ENCODE measurements at places on chromosomes 1 and 21. TPM values are rescaled to one million over a fixed set of nuclear protein-coding genes. Genes with fewer than 3 reads are reported as not detected.
A peak's percentile ranks its signal among the peaks of the same experiment; 100 is the strongest.

The IL19 gene
- total RNA-seq, result 25.9 TPM

The FCGR2B gene
- total RNA-seq, result 0.58 TPM

DNA sequence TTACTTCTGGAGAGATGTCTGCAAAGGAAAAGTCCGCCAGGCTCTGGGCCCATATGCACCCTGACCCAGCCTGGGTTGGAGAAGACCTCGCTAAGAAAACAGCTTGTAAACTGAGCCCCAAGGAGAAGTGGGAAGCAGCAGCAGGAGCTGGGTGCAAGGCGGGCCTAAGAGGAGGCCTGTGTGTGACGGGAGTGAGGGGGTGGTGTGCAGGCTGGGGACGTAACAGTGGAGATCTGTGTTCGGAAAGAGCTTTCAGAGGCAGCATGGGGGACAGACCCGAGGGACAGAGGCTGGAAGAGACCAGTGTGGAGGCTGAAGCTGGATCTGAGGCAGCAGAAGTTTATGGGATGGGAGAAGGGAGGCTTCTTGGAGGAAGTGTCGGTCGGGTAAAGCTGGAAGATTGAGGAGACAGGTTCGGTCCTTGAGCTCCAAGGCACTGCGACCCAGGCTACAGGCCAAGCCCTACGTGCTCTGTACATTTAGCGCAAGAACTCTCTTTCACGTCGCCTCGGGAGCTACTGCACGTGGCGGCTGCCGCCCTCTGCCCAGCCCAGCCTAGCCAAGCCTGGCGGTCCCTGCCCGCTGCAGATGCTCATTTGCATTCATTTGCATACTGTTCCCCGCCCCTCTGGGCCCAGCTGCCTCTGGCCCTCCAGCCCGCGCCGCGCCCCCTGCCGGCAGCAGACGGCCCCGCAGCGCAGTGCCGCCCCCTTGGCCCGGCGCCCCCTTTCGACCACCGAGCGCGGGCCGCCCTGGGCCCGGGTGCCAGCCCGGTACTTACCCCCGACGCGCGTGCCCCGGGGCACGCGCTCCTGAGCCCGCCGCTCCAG is 6.3 kb downstream of the HPCA start:
- peaks cover 63% of the 10 kb centered on the region for H3K27me3 ChIP-seq
- no peak overlapping the region for H3K27ac ChIP-seq
- H3K4me1 ChIP-seq, result peaks cover 14% of the 10 kb centered on the region
- DNase-seq, result peak; percentile 80

DNA sequence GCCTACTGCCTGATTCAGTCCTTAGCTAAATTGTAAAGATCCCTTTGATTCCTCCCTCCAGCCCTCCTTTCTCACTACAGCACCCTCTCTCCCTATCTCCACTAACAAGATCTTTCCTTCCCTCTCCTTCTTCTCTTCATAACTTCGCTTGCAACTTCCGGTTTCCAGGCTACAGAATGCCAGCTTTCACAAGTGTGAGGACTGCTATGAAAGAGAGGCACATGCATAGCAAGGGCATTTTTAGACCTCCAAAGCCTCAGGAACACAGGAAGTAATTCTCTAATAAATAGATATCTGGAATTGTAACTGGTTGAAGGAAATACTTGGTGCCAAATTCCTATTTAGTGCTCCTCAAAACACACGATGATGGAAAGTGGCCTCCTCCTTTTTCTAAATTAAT is 196.7 kb downstream of the HLX start:
- H3K4me3 ChIP-seq, result no peak overlapping the region
- no peaks in the 10 kb centered on the region for H3K27me3 ChIP-seq
- H3K27ac ChIP-seq, result no peak overlapping the region
- no peaks in the 10 kb centered on the region for H3K36me3 ChIP-seq

DNA sequence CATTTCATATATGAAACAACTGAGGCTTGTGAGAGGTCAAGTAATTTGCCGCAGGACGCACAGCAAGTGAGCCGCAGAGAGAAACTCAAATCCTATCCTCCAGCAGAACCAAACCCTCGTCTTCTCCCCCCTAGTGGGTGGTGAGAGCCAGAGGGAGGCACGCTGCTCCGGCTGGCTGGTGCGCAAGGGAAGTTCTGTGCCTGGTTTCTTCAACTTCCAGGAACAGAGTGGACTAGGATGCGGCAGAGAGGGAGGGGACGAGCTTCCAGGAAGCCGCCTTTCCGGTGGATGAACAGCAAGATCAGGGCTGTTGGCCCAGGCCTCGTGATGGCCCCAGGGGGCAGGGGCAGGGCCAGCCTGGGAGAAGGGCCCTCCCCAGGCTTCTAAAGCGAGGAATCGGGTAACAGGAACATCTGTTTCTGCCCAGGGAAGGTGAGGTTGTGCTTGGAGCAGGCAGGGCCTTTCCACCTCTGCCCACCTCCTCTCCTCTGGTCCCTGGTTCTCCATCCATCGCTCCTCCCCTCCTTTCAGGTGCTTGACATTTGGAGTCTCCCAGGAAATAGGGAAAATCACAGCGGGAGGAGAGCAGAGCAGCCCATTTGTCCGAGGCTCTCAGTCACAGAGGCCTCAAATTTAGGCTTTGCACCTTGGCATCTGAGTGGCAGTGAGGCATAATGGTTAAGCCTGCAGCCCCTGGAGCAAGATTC is 16.8 kb upstream of the PDIK1L start:
- H3K27me3 ChIP-seq, result no peaks in the 10 kb centered on the region
- H3K36me3 ChIP-seq, result no peaks in the 10 kb centered on the region
- peaks cover 11% of the 10 kb centered on the region for H3K4me1 ChIP-seq
- DNase-seq, result no peak
- H3K4me3 ChIP-seq, result no peak overlapping the region

DNA sequence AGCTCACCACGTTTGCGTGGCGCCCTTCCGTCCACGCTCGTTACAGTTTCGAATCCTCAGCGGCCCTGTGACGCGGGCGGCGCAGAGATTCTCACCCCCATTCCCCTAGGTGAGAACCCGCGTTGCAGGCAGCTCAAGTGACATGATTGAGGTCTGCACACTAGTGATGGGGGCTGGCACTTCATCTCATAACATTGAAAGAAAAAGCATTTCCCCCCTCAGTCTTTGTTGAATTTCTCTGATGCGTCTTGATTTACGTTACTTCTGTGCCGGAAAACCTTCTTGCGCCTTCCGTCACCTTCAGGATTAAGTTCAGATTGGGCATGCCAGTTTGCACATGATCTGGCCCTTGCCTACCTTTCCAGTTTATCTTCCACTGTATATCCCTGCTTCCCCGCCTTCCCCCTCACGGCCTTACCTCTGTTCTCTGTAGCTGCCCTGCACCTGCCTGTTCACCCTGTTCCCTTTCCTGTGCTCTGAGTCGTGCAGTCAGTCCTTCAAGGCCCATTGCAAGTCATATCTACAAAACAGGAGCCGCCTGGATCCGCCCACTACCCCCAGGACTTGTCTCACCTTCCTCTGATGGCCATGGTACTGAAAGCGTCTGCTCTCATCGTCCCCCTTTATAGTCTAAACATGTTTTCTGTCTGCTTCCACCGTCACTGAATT is 1.1 kb downstream of the CTPS1 start:
- DNase-seq, result peak; percentile 58
- H3K4me1 ChIP-seq, result peaks cover 55% of the 10 kb centered on the region
- H3K36me3 ChIP-seq, result peaks cover 4% of the 10 kb centered on the region

GRCh38 chr1:8351693-8352470 is 34.0 kb downstream of the SLC45A1 start:
- DNase-seq, result no peak
- no peaks in the 10 kb centered on the region for H3K27me3 ChIP-seq
- peaks cover 45% of the 10 kb centered on the region for H3K36me3 ChIP-seq
- peak overlapping the region; percentile 31 for H3K27ac ChIP-seq
- H3K4me1 ChIP-seq, result peaks cover 9% of the 10 kb centered on the region

The C1orf141 gene
- total RNA-seq, result not detected

The CFH gene
- total RNA-seq, result 43.5 TPM

The DRAXIN gene
- not detected for total RNA-seq

DNA sequence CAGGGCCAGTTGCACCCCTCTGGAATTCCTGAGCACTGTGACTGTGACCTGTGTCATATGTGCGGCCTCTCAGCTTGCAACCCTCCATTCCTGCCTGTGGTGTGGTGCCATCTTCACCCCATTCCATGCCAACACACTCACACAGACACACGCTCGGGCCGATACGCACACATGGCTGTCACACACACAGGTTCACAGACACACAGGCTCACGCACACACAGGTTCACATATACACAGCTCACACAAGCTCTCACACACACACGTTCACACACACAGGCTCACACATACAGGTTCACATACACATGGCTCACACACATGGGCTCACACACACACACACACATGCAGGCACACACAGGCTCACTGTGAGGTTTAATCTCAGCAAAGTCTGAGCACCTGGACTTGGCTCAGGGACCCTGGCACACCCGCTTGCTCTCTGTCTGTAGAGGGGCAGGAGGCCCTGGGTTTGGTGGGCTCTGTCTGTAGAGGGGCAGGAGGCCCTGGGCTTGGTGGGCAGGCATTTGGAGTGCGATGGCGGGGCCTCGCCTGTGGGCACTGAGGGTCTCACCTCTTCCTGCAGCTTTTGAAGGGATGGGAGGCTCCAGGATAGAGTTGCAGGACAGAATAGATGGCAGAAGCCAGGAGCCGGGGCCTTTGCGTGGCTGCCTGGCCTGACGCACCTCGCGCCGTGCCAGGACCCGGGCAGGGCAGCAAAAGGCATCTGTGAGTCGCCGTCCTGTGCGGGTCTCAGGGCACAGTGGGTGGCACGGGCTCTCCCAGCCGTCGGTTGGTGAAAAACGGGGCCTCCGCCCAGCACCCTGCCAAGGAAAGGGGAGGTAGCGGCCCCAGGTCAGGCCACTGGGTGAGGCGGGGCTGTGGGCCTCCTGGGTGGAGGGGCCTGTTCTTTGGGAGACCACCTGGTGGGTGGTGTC is 17.1 kb downstream of the COL18A1 start:
- H3K27ac ChIP-seq, result no peak overlapping the region
- no peak for DNase-seq
- peaks cover 19% of the 10 kb centered on the region for H3K4me1 ChIP-seq
- H3K36me3 ChIP-seq, result no peaks in the 10 kb centered on the region

Measured in stomach (tissue), 19 donors.